ENCODE measurements at places on chromosomes 6 and 20. TPM values are rescaled to one million over a fixed set of nuclear protein-coding genes. Genes with fewer than 3 reads are reported as not detected.

DNA sequence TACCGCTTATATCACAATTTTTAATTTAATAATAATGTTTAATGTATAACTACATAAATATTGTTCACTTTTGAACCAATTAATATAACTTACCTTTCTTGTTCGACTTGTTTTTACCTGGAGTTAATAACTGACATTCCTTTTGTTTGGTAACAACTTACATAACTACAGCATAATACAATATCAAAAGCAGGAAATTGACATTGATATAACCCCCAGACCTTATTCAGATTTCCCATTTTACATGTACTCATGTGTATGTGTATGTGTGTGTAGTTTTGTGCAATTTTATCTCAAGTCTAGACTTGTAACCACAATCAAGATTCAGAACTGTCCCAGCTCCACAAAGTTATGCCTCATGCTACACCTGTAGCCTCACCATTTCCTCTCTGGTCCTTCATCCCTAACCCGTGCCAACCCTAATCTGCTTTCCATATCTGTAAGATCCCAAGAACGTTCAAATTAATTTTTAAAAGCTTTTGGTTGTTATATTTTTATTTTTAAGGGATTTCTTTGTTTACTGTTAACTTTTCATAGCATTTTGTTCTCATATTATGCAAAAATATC is 190.6 kb downstream of the MANEA start:
- H3K27me3 ChIP-seq: no peaks in the 10 kb centered on the region
- no peaks in the 10 kb centered on the region for H3K4me1 ChIP-seq
- H3K4me3 ChIP-seq: no peak overlapping the region
- no peak for DNase-seq
- no peaks in the 10 kb centered on the region for H3K36me3 ChIP-seq

- no peak for DNase-seq
- H3K27ac ChIP-seq: no peak overlapping the region
- no peaks in the 10 kb centered on the region for H3K27me3 ChIP-seq
- peaks cover 23% of the 10 kb centered on the region for H3K4me1 ChIP-seq
- no peaks in the 10 kb centered on the region for H3K36me3 ChIP-seq
Observed at GRCh38 chr6:158042245-158042798, 60.7 kb downstream of the SYNJ2 start.

DNA sequence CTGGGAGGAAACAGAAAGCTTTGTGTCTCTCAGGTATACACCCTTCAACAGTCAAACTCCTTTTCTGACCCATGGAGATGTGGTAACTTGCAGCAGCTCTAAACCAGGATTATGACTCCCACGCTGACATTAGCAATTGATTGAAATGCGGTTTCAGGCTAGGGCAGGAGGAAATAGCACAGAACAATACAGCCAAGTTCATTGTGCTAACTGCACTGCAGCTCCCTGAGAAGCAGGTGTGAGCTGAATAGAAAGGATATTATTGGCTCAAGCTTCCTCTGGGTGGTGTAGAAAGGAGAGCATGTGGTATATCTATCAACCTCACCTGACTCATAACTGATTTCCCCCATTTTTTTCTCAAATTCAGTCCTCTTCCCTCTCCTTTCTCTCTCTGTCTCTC is 612.3 kb upstream of the BTBD3 start:
- no peaks in the 10 kb centered on the region for H3K27me3 ChIP-seq
- H3K4me3 ChIP-seq: no peak overlapping the region
- no peaks in the 10 kb centered on the region for H3K36me3 ChIP-seq
- DNase-seq: no peak
- H3K4me1 ChIP-seq: no peaks in the 10 kb centered on the region

- H3K36me3 ChIP-seq: no peaks in the 10 kb centered on the region
- no peaks in the 10 kb centered on the region for H3K27me3 ChIP-seq
Observed at GRCh38 chr20:9573335-9574151, 59.2 kb downstream of the LAMP5 start.

GRCh38 chr6:44224029-44224964 is 902 bp downstream of the SLC29A1 start:
- peak overlapping the region; percentile 63 for H3K4me3 ChIP-seq
- peaks cover 15% of the 10 kb centered on the region for H3K4me1 ChIP-seq
- no peaks in the 10 kb centered on the region for H3K36me3 ChIP-seq
- no peaks in the 10 kb centered on the region for H3K27me3 ChIP-seq
- peak overlapping the region; percentile 45 for H3K27ac ChIP-seq

- no peaks in the 10 kb centered on the region for H3K36me3 ChIP-seq
- no peaks in the 10 kb centered on the region for H3K4me1 ChIP-seq
- H3K27ac ChIP-seq: no peak overlapping the region
- DNase-seq: no peak
- H3K27me3 ChIP-seq: no peaks in the 10 kb centered on the region
Observed at GRCh38 chr6:160733050-160733646, 31.1 kb downstream of the PLG start.

- H3K4me3 ChIP-seq: no peak overlapping the region
- no peaks in the 10 kb centered on the region for H3K27me3 ChIP-seq
- no peaks in the 10 kb centered on the region for H3K36me3 ChIP-seq
- peaks cover 3% of the 10 kb centered on the region for H3K4me1 ChIP-seq
Observed at GRCh38 chr20:5531318-5532081, 214.7 kb upstream of the PROKR2 start.

GRCh38 chr20:4465212-4465611 is 256.5 kb upstream of the PRND start:
- DNase-seq: no peak
- no peak overlapping the region for H3K4me3 ChIP-seq
- no peaks in the 10 kb centered on the region for H3K27me3 ChIP-seq
- no peak overlapping the region for H3K27ac ChIP-seq
- H3K4me1 ChIP-seq: no peaks in the 10 kb centered on the region
- H3K36me3 ChIP-seq: no peaks in the 10 kb centered on the region

GRCh38 chr6:154535851-154536250 is 25.4 kb upstream of the CNKSR3 start:
- DNase-seq: no peak
- no peak overlapping the region for H3K4me3 ChIP-seq
- H3K27ac ChIP-seq: no peak overlapping the region
- H3K27me3 ChIP-seq: no peaks in the 10 kb centered on the region

Gene RSPH4A
- 0.62 TPM for total RNA-seq

Gene GDAP1L1
- not detected for total RNA-seq

Gene PARD6B
- 5.2 TPM for total RNA-seq

- no peaks in the 10 kb centered on the region for H3K4me1 ChIP-seq
- no peak overlapping the region for H3K4me3 ChIP-seq
- H3K27me3 ChIP-seq: no peaks in the 10 kb centered on the region
- H3K36me3 ChIP-seq: peaks cover 27% of the 10 kb centered on the region
- DNase-seq: no peak
Observed at GRCh38 chr20:41175201-41175651, 37.9 kb downstream of the PLCG1 start.

GRCh38 chr20:58058421-58059259 is 169.8 kb downstream of the ANKRD60 start:
- no peaks in the 10 kb centered on the region for H3K36me3 ChIP-seq
- no peak overlapping the region for H3K4me3 ChIP-seq
- H3K27me3 ChIP-seq: no peaks in the 10 kb centered on the region
- DNase-seq: no peak
- H3K4me1 ChIP-seq: no peaks in the 10 kb centered on the region
- no peak overlapping the region for H3K27ac ChIP-seq

DNA sequence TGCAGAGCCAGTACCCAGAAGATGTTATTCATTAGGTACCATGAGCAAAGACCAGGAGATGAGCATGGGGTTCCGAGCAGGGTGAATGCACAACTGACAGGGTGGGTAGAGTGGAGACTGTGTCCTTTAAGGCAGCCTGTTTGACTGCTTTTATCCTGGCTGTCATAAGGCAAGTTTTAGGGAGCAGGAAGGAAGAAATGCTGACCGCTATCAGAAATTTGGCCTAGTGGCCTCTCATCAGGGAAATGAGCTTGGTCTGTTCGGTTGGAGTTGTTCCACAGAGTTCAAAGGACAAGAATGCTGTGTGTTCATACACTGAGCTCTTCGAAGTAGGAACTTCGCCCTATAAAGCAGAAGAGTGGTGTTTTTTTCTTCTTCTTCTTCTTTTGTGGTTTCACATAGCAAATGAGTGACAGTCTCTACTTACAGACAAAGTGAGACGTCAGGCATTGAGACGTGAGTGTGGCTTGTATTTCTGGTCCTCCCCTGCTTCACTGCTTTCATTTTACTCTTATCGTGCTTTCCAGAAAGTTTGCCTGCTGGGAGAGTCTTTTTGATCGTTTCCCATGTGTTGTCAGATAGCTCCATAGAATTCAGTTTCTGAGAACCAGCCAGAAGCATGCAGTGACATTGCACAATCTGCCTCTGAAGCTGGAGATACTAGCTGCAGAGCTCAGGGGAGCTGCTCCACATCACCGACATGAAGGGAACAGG is at the start of gene CASS4:
CASS4 (plus strand) TSS at position 502 of the 714 bp plus-strand sequence; CDS start at position 701, 199 bp downstream.
- peak within 1 kb of the TSS; percentile 71 for H3K4me3 ChIP-seq
- peaks cover 26% of the 10 kb centered on the region for H3K4me1 ChIP-seq
- peak; percentile 72 for DNase-seq
- H3K36me3 ChIP-seq: peaks cover 10% of the 10 kb centered on the region

Gene LHFPL5
- not detected for total RNA-seq

- H3K27ac ChIP-seq: no peak overlapping the region
- no peaks in the 10 kb centered on the region for H3K36me3 ChIP-seq
- no peak for DNase-seq
- H3K4me3 ChIP-seq: no peak overlapping the region
- H3K27me3 ChIP-seq: no peaks in the 10 kb centered on the region
Observed at GRCh38 chr20:32353848-32354496, 4.2 kb upstream of the ASXL1 start.

GRCh38 chr20:35156978-35157377 is 9.8 kb upstream of the EDEM2 start:
- no peak overlapping the region for H3K27ac ChIP-seq
- H3K27me3 ChIP-seq: no peaks in the 10 kb centered on the region
- no peak for DNase-seq
- no peaks in the 10 kb centered on the region for H3K36me3 ChIP-seq
- H3K4me1 ChIP-seq: no peaks in the 10 kb centered on the region

Gene AHCY
- 19.1 TPM for total RNA-seq

Gene CALHM5
- not detected for total RNA-seq

DNA sequence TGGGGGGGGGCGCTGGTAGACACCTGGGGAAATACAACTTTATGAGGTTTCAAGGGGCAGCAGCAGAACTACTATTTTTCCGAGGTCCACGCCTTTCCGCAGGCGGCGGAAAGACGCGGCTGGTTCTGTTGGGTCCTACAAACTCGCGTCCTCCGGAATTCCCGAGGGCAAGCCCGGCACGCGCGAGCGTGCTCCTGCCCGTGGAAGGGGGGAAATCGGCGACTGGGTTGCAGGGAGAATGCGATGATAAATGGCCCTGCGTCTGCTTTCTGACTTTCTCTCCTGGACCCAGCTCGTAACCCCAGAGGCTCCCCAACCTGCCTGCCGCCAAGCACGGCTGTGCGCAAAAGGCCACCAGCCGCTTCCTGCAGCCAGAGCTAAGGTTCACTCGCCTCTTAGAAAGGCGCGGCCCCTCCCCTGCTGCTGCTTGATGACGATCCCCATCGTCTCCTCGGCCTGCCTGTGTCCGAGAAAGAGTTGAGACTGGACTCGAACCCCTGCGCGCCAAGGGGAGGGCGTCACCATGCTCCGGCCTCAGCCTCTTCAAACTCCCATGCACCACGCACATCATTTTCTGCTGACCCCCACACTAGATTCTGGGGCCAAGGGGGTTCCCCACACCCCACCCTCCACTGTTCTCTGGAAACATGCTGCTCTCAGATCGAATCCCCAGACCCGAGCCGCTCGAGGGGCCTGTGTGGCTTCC is 6.7 kb downstream of the FOXA2 start:
- no peaks in the 10 kb centered on the region for H3K36me3 ChIP-seq
- DNase-seq: no peak
- H3K4me3 ChIP-seq: no peak overlapping the region
- H3K27ac ChIP-seq: no peak overlapping the region
- no peaks in the 10 kb centered on the region for H3K4me1 ChIP-seq

DNA sequence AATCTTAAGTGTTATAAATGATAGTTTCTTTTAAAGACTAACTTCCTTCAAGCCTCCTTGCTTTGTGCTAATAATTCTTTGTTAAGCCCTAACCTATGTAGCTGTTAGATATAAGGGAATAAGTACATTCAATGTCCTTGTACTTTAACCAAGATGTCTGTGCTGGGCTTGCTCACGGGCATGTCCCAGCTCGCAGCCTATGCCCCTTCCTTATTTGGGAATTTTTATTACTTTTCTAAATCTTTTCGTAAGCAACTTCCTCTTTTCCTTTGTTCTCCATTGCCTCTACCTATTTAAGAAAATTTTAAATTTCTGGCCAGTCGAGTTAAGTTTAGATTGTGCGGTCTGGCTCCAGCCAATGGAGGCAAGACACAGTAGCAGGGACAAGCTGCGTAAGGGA is 26.0 kb upstream of the CDK19 start:
- H3K27me3 ChIP-seq: no peaks in the 10 kb centered on the region
- no peaks in the 10 kb centered on the region for H3K36me3 ChIP-seq
- no peak overlapping the region for H3K27ac ChIP-seq
- no peaks in the 10 kb centered on the region for H3K4me1 ChIP-seq
- H3K4me3 ChIP-seq: no peak overlapping the region

Gene TRIM31
- not detected for total RNA-seq

Gene PRRT1
- 3.4 TPM for total RNA-seq

Gene NKX2-4
- not detected for total RNA-seq

Gene ABHD16B
- not detected for total RNA-seq

DNA sequence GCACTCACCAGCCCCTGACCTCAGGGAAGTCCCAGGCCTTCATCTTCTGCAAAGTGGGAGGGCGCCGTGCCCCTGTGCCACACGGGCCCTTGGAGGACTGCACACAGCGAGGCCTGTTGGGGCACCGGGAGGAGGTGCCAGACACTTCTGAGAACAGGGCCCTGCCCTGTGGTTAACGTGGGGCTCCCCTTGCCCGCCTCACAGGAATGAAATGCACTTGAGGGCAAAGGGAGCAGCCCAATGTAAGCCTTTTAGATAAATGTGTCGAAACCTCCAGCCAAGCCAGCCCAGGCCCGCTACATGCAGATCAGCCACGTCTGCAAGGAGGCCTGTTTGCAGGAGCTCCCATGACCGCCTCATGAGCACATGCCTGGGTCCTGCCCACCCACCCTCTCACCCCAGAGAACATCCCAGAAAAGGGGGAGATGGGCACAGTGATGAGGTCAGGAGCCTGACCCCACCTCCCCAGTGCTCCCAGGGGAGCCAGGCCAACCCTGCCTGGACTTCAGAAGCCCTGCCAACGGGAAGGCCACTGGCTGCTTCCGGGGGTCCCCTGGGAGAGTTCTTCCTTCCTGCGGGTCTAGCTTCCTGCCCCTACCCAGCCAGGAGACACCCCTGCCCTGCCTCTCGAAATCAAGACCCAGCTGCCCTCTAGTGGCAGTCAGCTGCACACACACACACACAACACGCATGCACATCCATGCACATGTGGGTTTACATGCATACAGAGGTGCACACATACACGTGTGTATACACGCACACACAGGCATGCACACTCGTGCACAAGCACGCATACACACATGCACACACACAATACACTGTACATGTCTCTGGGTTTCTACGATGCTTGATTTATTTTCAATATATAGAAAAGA is 178.7 kb downstream of the TAF4 start:
- no peaks in the 10 kb centered on the region for H3K27me3 ChIP-seq
- H3K27ac ChIP-seq: no peak overlapping the region
- DNase-seq: peak; percentile 26
- no peaks in the 10 kb centered on the region for H3K4me1 ChIP-seq
